ENCODE measurements at places on chromosomes 12 and 14.

- no peak for DNase-seq
Observed at GRCh38 chr14:22221508-22221907, 367.5 kb downstream of the DAD1 start.

GRCh38 chr12:78149459-78149858 is 318.8 kb downstream of the NAV3 start:
- no peak for DNase-seq

DNA sequence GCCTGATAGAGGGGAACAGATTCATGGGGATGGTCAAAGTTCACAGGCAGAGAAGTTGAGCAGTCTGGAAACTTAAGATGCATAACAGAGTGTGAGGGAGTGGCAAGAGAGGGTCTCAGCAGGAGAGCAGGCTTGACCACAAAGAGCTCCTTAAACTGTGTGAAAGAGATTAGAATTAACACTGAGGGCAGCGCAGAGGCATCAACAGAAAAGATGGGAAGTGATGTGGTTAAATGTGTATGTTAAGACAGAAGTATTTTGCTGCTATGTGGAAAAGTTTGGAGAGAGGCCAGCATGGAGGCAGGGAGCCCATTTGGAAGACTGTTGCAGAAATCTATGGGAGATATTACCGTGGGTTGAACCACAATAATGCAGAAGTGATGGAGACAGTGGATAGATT is 122.7 kb upstream of the LMNTD1 start:
- no peak for DNase-seq

- no peak for DNase-seq
Observed at GRCh38 chr14:81172353-81172752, 48.4 kb downstream of the GTF2A1 start.

GRCh38 chr14:105091517-105092170 is 26.4 kb upstream of the GPR132 start:
- no peak for DNase-seq

DNA sequence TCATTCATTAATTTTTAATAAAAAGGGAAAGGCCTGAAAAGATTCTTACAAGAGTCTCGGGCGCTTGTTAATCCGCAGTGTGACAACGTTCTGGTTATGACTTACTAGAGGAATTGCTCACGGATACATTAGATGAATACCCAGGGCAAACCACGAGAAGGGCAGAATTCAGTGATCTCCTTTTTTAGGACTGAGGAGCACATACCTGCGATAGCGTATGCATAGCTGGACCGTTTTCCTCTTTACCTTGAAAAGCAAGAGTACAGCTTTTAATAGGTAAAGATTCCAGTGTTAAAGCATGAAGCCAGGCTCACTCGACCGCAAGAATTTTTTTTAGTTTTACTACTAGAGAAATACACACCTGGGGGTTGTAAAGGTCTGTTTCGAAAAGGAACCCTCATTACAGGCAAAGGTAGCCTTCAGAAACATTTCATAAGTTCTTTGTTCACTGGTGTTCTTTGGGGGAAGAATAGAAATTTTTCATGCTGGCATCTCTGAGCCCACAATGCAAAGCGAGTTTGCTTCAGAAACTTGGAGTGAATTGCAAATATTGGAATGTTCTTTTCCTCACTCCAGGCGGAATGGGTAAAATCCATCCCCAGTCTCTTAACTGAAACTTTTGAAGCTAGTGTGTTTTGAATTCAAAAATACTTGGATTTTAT is 953 bp downstream of the MAPK1IP1L start:
- no peak for DNase-seq

DNA sequence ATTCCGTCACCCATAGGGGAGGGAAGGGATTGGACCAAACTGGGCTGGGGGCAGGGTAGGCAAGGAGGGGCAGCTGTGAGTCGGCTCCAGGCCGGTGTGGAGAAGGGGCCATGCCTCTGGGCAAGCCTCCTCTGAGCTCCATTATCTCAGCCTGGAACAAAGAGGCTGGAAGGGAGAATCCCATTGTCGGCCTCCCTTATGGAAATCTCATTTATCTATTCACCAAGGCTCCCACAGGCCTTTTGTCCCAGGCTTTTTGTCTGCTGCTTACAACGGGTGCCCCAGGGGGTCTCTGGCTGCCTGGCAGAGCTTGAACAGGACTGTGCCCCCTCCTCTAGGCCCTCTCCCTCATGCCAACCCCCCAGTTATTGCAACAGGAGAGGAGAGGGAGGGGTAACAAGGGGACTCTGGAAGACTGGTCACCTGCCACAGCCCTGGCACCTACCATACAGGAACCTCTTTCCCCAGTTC is 19.5 kb downstream of the FIGNL2 start:
- DNase-seq, result no peak

- peak; percentile 41 for DNase-seq
Observed at GRCh38 chr14:71591929-71592328, 340.3 kb upstream of the RGS6 start.

GRCh38 chr12:131836714-131837397 is 8.7 kb downstream of the MMP17 start:
- no peak for DNase-seq

GRCh38 chr14:59633486-59633885 is 56.9 kb upstream of the CCDC175 start:
- DNase-seq, result no peak

GRCh38 chr14:47223656-47224055 is 451.7 kb downstream of the MDGA2 start:
- no peak for DNase-seq

- no peak for DNase-seq
Observed at GRCh38 chr12:50322206-50322605, 38.9 kb upstream of the LIMA1 start.

DNA sequence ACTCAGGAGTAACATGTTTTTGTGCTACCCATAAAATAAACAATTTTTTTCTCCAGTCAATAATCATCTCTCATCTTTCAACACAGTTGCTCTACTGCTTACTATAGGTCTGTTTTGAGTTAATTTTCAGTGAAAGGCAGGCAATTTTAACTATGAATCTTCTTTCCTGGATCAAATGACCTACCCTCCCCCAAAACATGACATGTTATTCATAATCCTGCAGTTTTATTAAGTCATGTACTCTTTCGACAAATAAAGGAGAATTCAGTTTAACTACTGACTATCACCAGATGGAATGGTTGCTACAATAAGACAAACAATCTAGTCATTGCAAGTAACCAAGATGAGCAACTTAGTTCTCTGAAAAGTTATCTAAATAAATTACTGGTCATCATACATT is 106.0 kb upstream of the FAR2 start:
- DNase-seq, result no peak

DNA sequence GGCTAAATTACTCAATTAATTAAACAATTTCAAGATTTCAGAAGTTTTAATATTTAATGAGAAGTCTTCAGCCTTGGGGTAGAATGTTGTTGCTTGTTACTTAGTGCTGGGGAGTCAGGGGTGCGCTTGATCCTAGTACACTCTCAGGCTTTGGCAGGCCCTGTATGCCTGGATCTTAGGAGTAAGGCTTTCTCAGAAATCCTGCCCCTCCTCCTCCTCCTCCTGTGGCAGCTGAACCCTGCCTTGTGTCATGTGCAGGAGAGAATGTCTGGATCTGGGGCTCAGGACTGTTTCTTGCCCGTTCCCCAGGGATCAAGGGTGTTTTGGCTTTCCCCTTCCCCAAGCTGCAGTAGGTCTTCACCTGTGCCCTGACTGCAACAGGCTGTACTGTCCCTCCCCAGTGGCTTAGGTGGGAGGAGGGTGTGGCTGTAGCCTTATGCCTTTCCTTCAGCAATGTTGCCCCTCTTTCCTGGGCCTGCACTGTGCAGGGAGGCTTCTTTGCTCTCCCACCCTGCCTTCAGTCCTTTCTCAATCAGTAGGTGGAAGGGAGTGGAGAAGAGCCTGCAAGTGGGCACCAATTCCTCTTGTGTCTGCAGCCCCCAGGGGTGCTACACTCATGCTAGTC is 108.2 kb downstream of the SLC38A6 start:
- no peak for DNase-seq

- no peak for DNase-seq
Observed at GRCh38 chr12:29104516-29104915, 44.6 kb upstream of the FAR2 start.

DNA sequence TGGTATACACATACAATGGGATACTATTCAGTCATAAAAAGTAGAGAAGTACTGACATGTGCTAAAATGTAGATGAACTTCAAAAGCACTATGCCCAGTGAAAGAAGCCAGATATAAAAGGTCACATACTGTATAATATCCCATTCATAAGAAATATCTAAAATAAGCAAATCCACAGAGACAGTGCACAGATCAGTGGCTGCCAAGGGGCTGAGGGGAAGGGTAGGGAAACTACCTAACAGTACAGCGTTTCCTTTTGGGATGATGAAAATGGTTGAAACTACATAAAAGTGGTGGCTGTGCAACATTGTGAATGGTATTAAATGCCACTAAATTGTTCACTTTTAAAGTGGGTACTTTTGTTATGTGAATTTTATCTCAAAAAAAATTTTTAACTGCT is 11.9 kb downstream of the EAPP start:
- DNase-seq, result no peak

GRCh38 chr12:46617167-46617566 is 208.6 kb downstream of the SLC38A4 start:
- DNase-seq, result no peak

GRCh38 chr12:100672075-100672592 is 98.7 kb downstream of the GAS2L3 start:
- DNase-seq, result no peak

- DNase-seq, result no peak
Observed at GRCh38 chr12:57872362-57872761, 25.8 kb upstream of the CTDSP2 start.

DNA sequence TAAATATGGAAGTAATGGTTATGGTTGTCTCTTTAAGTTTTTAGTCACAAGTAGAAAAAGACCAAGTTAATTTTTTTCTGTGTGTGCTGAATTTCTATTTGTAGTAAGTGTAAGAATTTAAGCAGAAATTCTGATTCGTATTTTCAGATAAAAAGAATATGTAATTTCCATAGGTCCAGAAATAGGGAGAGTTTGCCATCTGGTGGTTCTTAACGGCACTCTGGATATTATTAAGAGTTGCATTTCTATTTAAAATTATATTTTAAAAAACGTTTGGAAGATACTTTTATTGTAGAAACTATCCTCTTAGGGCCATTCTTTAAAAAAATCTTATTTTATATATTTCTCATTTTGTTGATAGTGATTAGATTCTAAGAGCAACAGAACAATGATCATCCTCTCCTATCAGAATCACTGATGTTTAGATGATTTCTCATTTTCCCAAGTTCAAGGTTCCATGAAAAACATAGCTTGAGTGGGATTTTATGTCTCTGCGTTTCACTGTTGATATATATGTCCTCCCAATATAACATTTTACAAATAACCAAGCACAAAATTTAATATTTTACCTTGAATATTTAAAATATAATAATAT is 88.3 kb downstream of the LRRK2 start:
- no peak for DNase-seq

Measured in NCI-H524 treated with DMSO at 0.1 percent for 48 hours (cell line).